ENCODE measurements at places on chromosomes 4 and X. TPM values are rescaled to one million over a fixed set of nuclear protein-coding genes. Genes with fewer than 3 reads are reported as not detected.
A peak's percentile ranks its signal among the peaks of the same experiment; 100 is the strongest.

DNA sequence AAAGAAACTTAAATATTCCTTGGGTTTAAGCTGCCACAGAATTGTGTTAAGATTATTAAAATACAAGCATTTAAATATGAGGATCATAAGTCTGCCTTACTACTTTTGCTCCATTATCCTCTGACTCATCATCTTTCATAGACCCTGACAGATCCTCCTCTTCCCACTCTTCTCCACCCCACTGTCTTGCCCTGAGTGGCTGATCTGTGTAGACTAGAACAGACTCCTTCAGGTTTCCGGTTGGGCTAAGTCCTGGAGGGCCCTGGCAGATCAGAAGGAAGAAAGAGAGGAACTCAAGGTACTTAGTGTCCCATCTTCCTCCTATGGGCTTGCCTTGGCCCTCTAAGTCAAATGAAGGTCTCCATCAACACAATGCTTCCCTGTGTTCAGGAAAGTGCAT is 30.7 kb downstream of the PALLD start:
- DNase-seq, result no peak

DNA sequence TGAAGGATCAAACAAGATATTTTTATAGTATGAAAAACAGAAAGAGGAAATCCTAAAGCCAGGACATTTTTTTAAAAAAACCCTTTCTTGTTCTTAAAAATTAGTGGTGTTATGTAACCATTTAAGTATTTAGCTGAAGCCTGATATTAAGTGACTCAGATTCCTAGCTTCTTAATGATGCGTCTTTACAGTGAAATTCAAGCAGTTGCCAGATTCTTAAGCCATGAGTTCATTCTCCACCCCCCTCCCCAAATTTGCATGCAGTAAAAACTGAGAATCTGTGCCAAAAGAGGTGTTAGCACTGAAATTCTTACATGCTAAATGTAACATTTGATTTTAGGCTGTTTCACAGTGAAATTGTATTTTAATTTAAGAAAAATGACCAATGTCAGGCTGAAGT is 180.8 kb downstream of the RAPGEF2 start:
- DNase-seq, result no peak

DNA sequence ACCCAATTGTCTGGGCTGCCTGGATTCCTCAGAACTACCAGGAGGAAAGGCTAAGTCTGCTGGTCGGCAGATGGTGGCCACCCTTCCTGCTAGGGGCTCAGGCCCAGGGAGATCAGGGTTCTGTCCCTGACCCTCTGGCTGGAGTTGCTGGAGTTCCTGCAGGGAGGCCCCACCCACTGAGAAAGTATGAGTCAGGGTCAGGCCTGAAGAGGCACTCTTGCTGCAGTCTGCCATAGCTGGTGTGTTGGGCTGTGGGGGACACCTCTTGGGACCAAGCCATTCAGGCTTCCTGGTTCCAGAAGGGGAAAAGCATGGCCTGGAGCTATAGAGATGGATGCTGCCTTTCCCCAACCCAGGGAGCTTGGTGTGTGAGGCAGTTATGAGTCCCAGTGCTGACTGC is 40.4 kb upstream of the PCDH18 start:
- no peak for DNase-seq

DNA sequence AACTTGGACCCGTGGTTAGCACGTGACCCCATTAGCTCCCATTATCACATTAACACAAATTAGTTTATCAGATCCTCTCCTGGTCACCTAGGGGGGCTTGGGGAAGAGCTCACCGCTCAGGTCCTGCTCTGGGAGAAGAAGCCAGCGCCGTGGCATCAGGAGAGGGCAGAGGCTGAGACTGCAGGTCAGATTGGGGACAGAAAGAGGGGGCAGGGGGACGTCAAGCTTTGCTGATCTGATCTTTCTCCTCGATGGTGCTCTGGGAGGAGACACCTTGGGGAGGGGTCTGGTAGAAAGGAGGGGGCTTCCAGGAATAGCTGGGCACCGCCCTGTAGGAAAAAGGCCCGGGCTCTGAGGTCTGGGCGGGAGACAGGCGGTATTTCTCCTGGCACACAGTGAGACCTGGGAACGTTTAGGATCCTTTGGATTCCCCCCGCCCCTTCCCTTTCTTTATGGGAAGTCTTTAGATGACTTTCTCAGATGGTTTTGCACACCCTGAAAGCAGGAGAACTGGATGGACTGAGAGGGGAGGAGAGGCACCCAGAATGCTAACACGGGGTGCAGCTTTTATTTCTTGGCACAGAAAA is 9.1 kb upstream of the ELF4 start:
- no peak for DNase-seq

The ANK2 gene
- total RNA-seq, result 3.1 TPM

DNA sequence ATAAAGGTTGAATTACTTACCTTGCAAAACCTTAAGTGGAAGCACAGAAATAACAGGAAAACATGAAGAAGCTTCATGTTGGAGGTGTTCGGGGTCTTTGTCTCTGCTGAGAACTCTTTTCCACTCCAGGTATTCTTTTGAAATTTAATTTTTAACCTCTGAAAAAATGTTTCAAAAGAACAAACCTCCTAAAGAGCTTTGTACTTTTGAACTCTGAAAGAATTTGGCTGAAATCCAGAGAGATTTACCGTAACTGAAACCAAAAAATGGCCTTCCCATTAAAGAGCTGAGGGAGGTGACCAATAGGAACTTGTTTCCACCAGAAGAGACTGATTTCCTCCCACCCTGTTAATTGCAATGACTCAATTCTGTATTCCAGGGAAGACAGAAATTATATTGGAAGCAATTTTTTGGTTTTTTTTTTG is at the start of gene CFI:
Gene CFI (minus strand): TSS at position 105 of the 425 bp plus-strand sequence. CDS start 28 bp downstream, at position 77.
- no peak for DNase-seq

DNA sequence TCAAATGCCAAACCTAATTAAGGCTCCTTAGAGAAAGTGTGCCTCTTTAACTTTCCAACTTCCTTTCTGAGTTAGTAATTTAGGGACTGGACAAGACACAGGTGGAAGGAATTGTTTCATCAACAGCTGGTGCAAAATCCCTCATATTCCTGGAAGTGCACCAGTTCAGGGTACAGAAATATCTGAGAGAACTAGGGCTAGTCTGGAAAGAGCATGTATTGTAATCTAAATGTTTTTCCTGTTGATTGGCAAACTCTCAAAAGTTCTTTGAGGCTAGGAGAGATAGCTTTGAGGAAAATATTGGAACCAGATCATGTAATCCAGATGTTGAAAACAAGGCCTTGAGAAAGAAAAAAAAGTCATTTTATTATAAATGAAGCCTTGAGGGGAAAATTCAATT is 98.1 kb upstream of the C1GALT1C1 start:
- DNase-seq, result no peak

DNA sequence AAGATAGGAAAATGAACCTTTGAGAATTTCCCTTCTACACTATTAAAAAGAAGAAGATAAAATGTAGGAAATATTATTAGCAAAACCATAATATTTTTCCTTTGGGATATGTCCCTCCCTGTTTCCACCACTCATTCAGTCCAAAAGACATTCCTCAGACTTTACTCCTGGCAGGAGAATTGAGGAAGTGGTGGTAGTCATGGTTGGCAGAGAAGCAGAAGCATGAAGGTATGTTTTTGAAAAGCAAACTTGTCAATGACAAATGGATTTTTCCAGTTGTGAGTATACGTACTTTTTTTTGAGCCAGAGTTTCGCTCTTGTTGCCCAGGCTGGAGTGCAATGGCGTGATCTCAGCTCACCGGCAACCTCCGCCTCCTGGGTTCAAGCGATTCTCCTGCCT is 13.7 kb downstream of the STAG2 start:
- DNase-seq, result no peak

DNA sequence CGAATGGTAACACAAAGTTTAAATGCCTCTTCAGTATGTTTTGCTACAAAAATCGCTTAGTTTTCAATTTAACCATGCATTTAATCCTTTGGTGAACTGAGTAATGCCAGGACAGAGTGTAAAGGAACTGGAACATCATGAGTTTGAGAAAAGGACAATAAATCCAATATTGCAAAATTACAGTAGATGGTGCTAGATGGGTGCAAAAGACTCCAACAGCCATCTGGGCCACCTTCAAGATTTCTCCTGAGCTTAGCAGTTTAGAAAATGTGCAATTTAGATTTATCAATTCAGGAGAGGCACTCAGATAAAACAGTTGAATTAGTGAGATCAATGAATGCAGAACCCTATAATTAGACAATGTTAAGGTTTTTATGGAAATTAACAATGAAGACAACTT is 33.2 kb upstream of the MID1IP1 start:
- DNase-seq, result peak; percentile 49

DNA sequence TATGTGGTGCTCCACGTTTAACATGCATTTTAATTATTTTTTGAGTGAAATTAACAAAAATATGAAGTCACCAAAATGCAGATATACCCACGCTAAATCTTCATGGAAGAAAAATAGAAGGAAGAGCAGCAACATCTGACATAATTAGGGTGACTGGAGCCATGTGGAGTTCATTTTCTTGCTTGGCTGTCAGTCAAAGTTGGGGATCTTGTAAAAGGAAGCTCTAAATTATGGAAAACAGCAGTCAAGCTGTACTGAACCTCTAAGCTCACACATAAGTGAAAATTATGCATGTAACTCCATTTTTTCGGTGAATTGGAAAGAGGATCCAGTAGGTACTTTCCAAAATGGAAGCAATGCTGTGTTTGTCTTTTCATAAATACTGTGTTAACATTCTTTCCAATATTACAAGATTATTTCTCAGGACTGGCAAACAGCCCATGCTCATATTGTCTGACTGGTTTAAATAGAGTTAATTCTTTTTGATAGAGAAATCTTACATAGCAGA is 9.7 kb upstream of the PDGFC start:
- DNase-seq, result no peak

The DCAF12L1 gene
- not detected for total RNA-seq

- DNase-seq, result peak; percentile 50
Observed at GRCh38 chrX:56728321-56728720, 722 bp upstream of the NBDY start.

DNA sequence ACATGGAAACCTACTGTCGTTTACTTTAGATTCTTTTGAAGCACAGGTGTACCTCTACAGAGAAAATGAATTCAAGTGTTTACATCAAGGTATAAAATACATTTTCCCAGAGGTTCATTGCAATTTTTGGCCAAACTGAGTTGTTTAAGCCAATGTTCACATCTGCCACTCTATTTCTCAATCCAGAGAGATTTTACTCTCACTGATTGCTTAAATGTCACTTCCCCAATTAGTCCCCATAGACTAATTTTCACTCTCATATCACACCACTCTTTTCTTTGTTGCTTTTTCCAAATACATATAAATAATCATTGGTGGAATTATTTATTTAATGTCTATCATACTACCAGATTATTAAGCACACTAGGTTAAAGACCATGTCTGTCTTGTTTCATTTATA is 271.8 kb downstream of the PPP3CA start:
- DNase-seq, result no peak

DNA sequence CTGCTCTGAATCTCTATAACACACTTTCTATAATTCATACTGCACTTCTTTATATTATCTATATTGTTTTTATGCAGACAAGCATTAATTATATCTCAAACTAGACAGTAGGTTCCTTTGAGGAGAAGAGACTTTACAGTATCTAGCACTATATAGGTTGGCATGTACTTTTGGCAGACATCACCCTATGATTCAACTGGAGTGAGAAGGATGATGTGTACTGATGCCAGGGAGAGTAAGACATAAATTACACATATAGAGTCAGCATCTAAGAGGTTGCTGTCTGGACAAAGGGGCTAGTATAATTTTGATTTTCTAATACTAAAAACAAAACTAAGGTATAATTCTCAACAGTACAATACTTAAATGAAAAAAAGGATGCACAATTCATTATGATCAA is 5.1 kb upstream of the RBM41 start:
- DNase-seq, result no peak

The LRCH2 gene
- total RNA-seq, result not detected

GRCh38 chr4:41057467-41057866 is 156.9 kb downstream of the APBB2 start:
- no peak for DNase-seq

DNA sequence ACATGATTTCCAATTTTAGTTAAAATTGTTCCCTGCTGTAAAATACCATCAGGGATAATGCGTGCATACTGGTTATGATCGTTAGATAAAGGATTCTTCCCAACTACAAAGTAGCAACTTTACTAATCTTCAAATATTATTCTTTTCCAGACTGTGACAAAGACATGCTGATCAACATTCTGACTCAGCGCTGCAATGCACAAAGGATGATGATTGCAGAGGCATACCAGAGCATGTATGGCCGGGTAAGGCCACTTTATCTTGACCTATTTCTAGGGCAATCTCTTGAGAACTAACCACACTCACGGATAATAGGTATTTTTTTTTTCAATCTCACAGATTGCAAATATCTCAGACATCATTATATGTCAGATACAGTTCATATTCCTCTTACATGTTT is 47.0 kb downstream of the ANXA10 start:
- DNase-seq, result no peak

The UCHL1 gene
- not detected for total RNA-seq

DNA sequence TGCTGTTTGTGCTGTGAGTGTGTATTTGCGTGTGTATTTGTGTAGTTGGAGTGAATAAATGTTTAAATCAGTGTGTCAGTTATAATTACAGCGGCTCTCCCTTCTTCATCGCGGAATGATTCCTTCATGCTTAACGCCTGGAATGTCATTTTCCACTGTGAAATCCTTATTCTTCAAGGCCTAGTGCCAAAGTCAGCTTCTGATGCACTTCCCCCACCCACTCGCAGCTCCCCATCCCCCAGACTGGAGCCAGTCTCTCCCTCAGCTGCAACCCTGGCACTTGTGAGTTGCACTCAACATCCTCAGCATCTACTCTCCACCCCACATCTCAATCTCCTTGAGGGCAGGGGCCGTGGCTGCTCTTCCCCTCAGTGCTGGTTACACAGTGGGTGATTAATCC is 583.0 kb downstream of the BCOR start:
- DNase-seq, result no peak

The PDS5A gene
- total RNA-seq, result 66.2 TPM

The WWC2 gene
- not detected for total RNA-seq

DNA sequence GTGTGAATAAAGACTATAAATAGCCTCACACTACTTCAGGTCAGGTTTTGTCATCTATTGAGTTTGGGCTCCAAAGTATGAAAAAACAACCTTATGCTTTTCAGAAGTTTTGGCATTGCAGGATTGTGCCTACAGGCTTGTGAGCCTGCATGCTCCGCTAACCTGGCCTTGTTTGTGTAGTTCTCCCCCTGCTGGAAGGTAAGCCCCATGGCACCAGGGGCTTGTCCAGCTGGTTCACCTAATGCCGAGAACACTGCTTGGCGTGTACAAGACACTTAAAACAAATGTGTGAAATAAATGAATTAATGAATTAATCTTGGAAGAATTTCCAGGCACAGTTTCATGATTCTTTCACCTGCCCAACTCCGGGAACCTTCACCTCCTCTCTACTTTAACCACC is 1.8 kb upstream of the HSD17B10 start:
- peak; percentile 90 for DNase-seq

GRCh38 chr4:18935659-18936345 is 914.2 kb upstream of the LCORL start:
- no peak for DNase-seq

- peak; percentile 71 for DNase-seq
Observed at GRCh38 chrX:84715315-84715714, 213.1 kb upstream of the HDX start.

The ENPEP gene
- total RNA-seq, result not detected

- no peak for DNase-seq
Observed at GRCh38 chrX:138872537-138872936, 161.0 kb upstream of the FGF13 start.

Data from Karpas-422 (cell line).